Activated naive CD4-positive, alpha-beta T cell (primary cell): ENCODE measurements at places on chromosomes 16 and 17.

- no peak for DNase-seq
Measured at GRCh38 chr16:54096607-54097006, 190.0 kb downstream of the IRX3 start.

- no peak for DNase-seq
Measured at GRCh38 chr16:16107839-16108238, 115.5 kb downstream of the ABCC6 start.

GRCh38 chr17:10271106-10271562 is 72.7 kb upstream of the GAS7 start:
- DNase-seq = no peak

DNA sequence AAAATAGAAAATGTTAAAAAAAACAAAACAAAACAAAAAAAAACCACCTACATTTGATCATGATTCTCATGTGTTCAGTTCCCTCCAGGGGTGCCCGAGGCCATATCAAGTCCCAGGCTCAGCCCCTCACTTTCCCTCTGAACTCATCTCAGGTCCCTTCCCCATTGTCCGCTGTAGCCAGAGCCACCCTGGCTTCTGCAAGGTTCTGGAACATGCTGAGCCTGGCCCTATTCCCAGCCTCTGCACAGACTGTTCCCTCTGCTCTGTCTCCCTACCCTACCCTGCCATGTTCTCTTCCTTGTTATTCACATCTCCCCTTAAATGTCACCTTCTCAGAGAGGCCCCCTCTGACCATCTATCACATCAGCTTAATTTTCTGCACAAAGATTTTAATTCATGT is 46.9 kb downstream of the TK2 start:
- no peak for DNase-seq

GRCh38 chr16:3609895-3610697 is 1.3 kb downstream of the SLX4 start:
- no peak for DNase-seq
